IMR-90 (cell line): ENCODE measurements at places on chromosomes 2 and 18. TPM values are rescaled to one million over a fixed set of nuclear protein-coding genes. Genes with fewer than 3 reads are reported as not detected.

GALR1 gene
- not detected in 2 replicates for polyA plus RNA-seq

INPP5D gene
- polyA plus RNA-seq: 0.09 and 0.29 TPM in 2 replicates

SERPINB10 gene
- polyA plus RNA-seq: not detected in 2 replicates

FKBP7 gene
- polyA plus RNA-seq: 51.0 and 53.3 TPM in 2 replicates

RALBP1 gene
- 30.6 and 31.6 TPM in 2 replicates for polyA plus RNA-seq

RIT2 gene
- polyA plus RNA-seq: not detected in 2 replicates

NAGK gene
- 146 and 150 TPM in 2 replicates for polyA plus RNA-seq

C2orf80 gene
- polyA plus RNA-seq: not detected in 2 replicates

NHEJ1 gene
- polyA plus RNA-seq: 11.9 and 12.5 TPM in 2 replicates

MAP3K19 gene
- polyA plus RNA-seq: not detected in 2 replicates

CHRND gene
- polyA plus RNA-seq: not detected in 2 replicates

NCOA1 gene
- polyA plus RNA-seq: 6.7 and 6.9 TPM in 2 replicates

CLEC4F gene
- polyA plus RNA-seq: not detected in 2 replicates

CREG2 gene
- polyA plus RNA-seq: 0.17 and 0.24 TPM in 2 replicates

SH3BP4 gene
- 101 and 104 TPM in 2 replicates for polyA plus RNA-seq

POTEJ gene
- not detected in 2 replicates for polyA plus RNA-seq
